Stimulated activated CD8-positive, alpha-beta memory T cell treated with anti-CD3 and anti-CD28 coated beads, Interleukin-12 subunit alpha, Interleukin-12 subunit beta, amount 100 ng/mL, for 1 hour (primary cell): ENCODE measurements at places on chromosomes 2 and 18.

DNA sequence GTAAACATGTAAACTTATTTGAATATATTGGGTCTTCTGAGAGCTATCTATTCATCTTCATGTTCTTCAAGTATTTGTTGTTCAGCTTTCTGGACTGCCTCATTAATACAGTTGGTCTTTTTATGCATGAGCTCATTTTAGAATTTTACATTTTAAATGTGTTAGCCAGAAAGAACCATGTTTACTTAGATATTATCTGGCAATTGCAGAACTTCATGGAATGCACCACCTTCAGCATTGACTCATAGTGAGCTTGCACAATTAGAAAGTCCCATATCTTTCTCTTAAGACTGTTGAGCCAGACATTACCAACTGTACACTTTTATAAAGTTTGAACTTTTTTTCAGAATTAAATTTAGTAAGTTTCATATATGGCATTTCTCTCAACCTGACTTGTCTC, 536.7 kb downstream of the RIT2 start:
- no peak for DNase-seq

GRCh38 chr2:239920693-239921365, 104.3 kb downstream of the NDUFA10 start:
- DNase-seq: no peak

- DNase-seq: no peak
These were observed 1242.4 kb upstream of the ACVR2A start for GRCh38 chr2:146602383-146602782.

DNA sequence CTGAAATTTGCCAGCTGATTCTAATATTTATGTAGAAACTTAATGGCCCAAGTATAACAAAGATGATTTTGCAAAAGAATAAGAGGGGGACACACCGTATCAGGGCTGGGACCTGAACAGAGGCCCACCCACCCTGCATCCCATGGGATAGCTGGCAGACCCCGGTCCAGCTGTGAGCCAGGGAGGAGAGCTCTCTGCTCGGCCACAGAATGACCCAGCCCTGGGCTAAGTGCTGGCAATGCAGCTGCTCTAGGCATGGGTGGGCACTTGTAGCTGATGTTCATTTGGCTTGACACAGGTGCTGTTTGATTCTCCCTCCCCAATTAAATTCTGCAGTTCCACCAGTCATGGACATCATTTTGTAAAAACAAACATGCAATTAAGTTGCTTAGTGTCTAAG, 522.8 kb upstream of the RAB6C start:
- no peak for DNase-seq

GRCh38 chr18:25010623-25011374, 341.2 kb downstream of the ZNF521 start:
- no peak for DNase-seq

GRCh38 chr2:175439416-175439815, 257.9 kb upstream of the ATP5MC3 start:
- DNase-seq: no peak

DNA sequence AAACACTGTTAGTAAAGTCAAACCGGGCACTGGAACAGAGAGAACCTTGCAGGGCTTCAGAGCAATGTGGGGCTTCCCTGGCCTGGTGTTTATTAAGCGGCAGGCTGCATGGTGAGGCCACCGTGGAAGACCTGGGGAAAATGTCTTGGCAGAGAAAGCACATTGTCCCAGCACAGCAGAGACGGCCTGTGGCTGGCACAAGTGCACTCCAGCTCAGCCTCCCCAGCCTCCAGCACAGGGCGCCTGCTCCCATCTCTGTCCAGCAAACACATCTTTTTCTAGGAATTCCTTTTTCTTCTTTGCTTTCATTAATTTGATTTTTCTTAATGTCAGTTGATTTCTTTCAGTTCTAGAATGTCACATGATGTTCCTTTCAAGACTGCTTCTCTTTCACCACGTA, 138.2 kb upstream of the NFATC1 start:
- DNase-seq: no peak

DNA sequence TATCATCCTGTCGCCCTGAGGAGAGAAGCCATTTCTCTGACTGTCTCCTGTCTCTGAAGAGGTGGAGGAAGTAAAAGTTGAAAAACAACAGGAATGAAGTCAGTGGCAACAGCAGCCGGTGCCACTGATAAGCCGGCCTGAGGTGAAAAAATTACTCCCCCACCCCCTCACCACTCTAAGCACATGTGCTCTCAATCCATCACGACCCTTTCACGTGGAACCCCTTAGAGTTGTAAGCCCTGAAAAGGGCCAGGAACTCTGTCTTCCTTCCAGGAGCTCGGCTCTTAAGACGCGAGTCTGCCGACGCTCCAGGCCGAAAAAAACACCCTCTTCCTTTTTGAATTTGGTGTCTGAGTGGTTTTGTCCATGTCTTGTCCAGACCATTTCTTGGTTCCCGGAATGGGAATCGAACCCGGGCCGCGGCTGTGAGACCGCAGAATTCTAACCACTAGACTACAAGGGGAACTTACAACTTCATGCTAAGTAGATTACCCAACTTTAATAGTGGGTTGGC, 40.7 kb upstream of the TRIM43 start:
- DNase-seq: no peak

GRCh38 chr2:56464613-56465012, 280.8 kb downstream of the CCDC85A start:
- DNase-seq: no peak

DNA sequence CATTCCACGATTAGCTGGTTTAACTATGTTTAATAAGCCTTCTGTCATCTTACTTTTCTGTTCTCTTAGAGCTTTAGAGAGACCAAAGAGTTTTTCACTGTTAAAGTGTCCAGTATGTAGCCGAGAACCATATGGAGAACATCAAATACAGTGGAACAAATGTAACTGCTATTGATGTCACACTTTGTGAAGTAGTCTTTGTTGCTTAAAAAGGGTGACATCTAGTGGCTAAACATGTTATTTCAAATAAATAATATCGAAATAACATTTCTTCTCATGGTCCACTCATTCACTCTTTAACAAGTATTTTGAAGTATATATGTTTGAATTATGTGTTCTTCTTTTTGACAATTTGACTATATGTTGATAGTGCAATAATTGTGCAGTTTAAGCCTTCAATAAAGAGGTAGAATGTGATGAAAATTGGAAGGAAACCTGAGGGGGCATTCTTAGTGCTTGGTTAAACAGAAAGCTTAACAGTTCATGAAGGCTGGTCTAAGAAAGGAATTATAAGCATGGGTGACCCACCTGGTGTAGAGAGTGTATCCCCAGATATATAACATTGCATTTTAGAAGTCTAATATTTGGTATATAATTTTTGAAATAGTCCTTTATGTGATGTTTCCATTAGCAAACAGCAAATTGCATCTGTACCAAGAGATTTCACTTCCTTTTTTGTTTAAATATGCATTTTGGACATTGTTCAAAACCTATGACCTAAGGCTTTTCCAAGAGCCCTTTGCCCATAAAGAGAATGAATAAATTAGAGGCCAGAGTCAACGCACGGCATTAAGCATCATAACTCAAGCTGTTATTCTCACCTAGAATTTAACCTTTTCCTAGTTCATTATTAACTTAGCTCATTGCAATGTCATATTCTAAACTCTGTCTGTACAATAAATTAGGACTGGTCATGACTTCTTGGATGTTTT, 112.1 kb downstream of the KYNU start:
- no peak for DNase-seq

GRCh38 chr18:67710639-67711038, 194.1 kb upstream of the DSEL start:
- no peak for DNase-seq

- DNase-seq: no peak
These were observed 12.7 kb upstream of the DES start for GRCh38 chr2:219405451-219405850.

- DNase-seq: no peak
These were observed 258.8 kb downstream of the DLGAP1 start for GRCh38 chr18:4196351-4196750.

- no peak for DNase-seq
These were observed 18.9 kb downstream of the GRHL1 start for GRCh38 chr2:9970200-9971044.

GRCh38 chr2:152762202-152762601, 43.8 kb downstream of the ARL6IP6 start:
- DNase-seq: no peak

- DNase-seq: no peak
These were observed 225.7 kb downstream of the CDCA7 start for GRCh38 chr2:173580351-173580750.

GRCh38 chr2:129469389-129469788, 510.1 kb upstream of the RAB6C start:
- no peak for DNase-seq

GRCh38 chr2:203394519-203395227, 66.5 kb downstream of the ABI2 start:
- no peak for DNase-seq

DNA sequence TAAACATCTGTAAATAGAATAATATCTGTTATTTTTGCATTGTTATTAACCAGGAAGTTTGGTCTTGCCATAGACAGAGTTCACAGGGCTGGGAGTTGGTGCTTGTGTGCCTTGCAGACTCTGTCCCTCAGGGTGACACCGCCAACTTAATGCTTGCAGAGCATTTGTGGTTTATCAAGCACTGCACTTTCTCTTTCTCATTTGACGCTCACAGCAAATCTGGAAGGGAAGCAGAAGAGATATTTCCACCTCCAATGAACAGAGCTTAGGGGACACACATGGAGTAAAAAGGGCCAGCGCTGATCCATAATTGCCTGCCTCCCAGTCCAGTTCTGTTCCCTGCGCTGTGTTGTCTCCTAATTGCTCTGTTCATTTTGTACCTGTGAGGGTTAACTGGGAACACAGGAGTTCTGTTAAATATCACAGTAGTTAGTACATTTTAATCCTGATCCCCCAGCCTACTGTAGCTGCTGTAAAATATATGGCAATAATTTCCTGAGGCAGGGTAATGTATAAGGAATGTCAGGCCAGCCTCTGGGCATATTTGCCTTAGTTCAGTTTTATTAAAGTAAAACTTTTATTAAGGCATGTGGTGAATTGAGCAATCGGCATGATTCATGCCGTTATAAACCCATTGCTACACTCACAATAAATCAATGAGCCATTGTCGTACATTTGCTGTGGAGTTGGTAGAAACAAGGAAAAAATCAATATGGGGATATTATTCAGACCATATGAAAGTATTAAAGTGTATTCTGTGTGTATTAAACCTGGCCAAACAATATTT, 182.5 kb upstream of the OSR1 start:
- DNase-seq: no peak

GRCh38 chr2:127575941-127576432, 40.5 kb downstream of the MYO7B start:
- DNase-seq: no peak

DNA sequence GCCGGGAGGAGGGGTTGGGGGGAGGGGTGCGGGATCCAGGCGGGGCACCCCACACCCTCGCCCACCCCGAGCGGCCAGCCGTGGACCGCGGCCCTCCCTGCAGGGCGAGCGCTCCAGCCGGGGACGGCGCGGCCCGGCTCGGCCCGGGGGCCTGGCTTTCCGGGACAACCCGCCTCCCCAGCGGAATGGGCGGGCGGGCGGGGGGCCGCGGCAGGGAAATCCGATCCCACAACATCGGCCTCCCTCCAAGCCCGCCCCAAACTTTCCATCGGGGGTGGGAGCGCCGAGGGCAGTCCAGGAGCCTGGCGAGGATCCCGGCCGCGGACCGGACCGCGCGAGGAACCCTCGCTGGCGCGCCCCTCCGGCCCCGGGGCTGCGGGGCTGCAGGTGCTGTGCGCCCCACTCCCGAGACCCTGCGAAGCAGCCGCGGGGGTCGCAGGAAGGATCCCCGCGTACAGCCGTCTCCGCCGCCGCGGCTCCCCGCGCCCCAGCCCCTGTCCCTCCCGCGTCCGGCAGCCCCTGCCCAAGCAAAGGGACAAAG, 529 bp downstream of the SEMA4C start:
- no peak for DNase-seq

DNA sequence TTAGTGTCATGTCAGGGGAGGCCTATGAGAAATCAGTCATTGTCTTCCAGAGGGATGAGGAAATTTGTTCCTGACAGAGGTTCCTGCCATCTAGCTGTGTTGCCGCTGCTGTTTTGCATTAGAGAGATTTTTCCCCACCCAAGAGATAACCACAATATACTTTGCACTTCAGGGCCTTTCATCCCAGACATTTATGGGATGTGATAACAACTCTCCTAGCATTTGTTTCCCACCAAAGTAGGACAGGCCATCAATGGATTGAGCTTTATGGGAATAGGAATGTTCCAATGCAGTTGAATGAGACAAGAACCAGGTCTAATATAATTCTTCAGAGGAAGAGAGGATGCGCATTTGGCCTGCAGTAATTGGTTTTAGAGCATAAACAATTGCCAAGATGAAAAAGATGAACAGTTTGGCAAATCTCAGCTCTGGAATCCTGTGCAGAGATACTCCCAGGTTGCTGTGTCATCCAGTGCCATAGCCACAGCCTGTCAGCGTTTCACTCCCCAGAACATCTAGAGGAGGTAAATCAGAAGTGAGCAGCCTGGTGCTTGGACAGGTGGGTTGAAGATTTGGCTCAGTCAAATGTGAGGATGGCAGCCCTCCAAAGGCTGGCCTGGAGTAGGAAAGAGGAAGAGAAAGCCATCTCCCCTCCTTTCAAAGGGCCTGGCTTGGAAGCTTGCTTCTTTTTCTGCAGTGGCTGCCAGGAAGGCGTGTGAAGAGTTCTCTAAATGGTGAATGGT, 93.7 kb upstream of the SETBP1 start:
- no peak for DNase-seq

DNA sequence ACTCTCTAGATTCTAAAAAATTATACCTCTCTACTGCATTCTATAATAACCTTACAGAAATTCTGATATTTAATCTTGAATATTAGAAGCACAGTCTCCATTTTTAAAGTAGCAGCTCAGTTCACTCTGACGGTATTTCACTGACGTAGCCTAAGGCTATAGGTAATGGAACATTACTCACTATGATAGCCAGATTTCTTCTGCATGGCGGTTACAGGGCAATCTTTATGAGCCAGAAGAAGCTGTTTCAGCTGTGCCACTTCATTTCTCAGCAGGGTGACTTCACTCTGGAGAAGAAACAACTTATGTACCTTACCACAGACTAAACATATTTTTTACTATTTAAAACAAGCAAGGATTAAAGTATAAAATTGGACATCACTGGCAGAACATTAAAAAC, 75.3 kb upstream of the CHN1 start:
- no peak for DNase-seq

DNA sequence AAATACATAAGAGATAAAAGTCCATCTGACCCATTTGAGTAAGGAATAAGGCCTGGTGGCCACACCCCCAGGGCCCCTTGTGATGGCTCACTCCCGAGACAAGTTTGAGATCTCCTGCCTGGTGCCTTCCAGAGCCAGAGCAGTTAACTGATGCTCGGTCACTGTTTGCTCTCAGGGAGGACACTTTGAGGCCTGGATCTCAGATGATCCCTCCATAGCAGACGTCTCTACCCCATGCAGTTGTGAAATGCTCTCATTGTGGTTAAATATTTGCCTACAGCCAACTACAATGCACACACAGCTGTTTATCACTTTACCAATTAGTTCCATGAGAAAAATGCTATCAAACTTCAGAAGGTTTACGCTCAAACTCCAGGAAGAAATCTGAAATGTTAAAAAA, 12.3 kb downstream of the GYPC start:
- DNase-seq: no peak

GRCh38 chr2:65504201-65504600, 71.8 kb upstream of the SPRED2 start:
- no peak for DNase-seq

- no peak for DNase-seq
These were observed 2.9 kb upstream of the MBP start for GRCh38 chr18:77135339-77136075.

GRCh38 chr2:66494708-66495107, 59.8 kb downstream of the MEIS1 start:
- no peak for DNase-seq
